ENCODE measurements at places on chromosomes 5 and 9. TPM values are rescaled to one million over a fixed set of nuclear protein-coding genes. Genes with fewer than 3 reads are reported as not detected.
A peak's percentile ranks its signal among the peaks of the same experiment; 100 is the strongest.

SV2C gene
- total RNA-seq, result 0.16 TPM

GRCh38 chr9:35110327-35110761 lies 5.3 kb downstream of the ATOSB start:
- no peak for DNase-seq

GRCh38 chr5:90307322-90307721 lies 102.2 kb downstream of the CETN3 start:
- no peak for DNase-seq

C5orf47 gene
- total RNA-seq, result not detected

CXCL14 gene
- 26.9 TPM for total RNA-seq

- DNase-seq, result no peak
Observed at GRCh38 chr9:78288214-78288892, 8.6 kb upstream of the PSAT1 start.

DNA sequence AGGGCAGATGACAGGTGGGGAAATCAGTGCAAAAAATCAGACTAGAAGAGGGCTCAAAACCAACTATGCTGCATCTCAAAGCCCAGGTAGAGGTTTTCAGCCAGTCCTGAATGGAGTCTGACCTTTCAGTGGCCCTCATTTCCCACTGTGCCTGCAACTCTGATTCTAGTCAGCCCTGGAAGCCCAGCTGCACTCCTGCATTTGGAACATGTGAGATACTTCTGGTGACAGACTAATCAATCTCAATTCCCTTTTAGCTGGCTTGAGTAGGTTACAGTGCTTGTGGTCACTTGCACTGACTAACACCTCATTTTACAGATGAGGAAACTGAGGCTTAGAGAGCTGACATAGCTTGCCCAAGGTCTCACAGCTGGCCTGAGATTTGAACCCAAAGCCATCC lies 7.9 kb upstream of the ACSL6 start:
- DNase-seq, result peak; percentile 1

Data from transverse colon (tissue), 4 donors.